ENCODE measurements at places on chromosomes 3 and 15.
A peak's percentile ranks its signal among the peaks of the same experiment; 100 is the strongest.

- peak; percentile 12 for DNase-seq
Measured at GRCh38 chr3:187016639-187017345, 86.5 kb downstream of the ST6GAL1 start.

GRCh38 chr3:64813326-64813725, 125.5 kb upstream of the ADAMTS9 start:
- no peak for DNase-seq

DNA sequence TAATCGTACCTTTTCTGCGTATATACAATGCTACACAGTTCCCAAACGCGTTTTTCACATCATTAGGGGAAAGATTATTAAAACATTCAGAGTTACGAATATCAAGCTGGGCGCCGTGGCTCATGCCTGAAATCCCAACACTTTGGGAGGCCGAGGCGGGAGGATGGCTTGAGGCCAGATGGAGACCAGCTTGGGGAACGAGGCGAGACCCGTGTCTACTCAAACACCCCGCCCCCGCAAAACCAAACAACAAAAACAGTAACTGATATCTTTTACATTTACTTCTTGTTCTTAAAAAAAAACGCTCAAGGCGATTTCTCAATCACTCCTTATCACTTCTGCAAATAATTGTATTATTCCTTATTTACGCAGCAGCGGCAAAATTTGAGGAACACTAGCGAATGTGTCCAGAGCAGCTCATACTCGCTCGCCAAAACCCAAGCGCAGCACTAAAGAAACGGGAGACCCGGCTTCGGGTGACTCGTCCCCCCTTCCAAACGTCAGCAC, 1.2 kb downstream of the ZBTB11 start:
- DNase-seq: no peak

DNA sequence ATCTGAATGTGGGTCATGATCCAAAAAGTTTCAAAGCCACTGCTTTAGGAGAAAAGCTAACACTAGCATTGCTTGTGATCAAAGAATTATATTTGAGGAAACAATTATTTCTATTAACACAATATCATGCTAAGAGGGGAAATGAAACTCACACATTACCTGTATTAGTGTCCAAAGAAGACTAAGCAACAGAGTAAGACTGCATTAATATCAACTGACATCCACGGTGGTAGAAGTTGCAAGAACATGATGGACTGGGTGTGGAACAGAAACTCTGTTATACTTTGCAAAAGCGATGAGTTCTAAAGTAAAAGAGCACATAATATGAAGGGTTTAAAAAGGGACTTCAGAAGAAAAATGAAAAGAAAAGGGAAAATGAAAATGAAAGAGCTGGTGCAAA, 648.3 kb upstream of the NECTIN3 start:
- DNase-seq: no peak

DNA sequence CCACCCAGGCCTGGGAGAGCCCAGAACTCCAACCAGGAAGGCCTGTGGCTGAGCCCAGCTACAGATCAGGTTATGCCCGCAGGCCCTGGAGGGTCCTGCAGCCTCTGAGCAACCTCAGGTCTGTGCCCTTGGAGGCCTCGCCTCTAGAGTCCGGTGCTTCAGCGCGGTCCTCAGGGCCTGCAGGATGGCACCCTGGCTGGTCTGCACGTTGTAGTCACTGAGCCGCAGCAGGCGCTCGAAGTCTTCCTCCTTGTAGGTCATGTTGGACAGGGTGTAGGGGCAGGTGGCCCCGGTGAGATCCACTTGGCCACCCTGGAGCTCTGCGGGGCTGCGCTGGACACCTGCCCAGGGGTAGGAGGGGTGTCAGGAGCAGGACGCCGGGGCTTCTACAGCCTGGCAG, 25.8 kb downstream of the PLA2G4D start:
- no peak for DNase-seq

GRCh38 chr3:59444294-59444671, 394.5 kb upstream of the CFAP20DC start:
- no peak for DNase-seq

DNA sequence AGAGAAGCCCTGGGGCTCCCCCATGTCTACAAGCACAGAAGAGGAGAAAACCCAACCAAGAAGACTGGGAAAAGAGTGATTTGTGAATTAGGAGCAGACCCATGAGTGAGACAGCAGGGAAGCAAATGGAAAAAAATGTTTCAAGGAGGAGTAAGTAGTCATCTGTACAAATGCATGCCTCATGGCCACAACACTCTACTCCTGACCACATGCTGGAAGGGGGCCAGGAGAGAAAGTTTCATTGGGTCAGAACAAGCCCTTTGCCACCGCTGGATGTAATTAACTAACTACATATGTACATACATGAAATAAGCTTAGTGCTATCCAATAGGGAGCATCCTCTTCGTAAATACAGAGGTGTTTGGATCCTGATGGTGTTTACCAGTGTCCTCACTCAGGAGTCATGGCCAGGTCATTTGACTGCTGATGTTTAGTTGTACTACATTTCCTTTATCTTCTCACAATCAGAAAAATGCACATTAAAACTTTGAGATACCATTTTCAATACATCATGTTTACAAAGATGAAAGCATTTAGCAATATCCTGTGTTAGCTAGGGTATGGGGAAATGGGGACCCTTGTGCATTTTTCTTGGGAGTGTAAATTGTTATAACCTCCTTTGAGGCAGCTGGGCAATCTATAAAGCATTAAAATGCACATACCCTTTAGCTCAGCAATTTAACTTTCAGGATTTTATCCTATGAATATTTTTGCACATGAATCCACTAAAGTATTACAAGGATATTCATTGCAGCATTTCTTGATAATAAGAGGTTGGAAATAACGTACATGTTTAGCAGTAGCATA, 27.1 kb downstream of the CLRN1 start:
- no peak for DNase-seq

DNA sequence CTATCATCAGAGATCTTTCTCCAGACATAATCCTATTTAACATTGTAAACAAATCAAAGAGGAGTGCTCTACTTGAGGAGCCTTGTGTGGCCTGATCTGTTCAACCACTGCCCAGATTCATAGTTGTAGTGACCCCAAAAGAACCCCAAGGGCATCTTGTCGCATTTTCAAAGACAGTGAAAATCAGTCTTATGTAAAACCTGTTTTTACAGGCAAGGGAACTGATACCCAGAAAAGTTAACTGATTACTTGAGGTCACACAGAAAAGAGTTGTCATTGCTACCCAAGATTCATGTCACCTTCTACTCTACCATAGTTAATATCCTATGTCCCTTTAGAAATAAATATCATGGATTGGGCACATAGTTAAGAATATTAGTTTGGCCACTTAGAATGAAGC, 40.5 kb upstream of the ARPP21 start:
- DNase-seq: no peak

DNA sequence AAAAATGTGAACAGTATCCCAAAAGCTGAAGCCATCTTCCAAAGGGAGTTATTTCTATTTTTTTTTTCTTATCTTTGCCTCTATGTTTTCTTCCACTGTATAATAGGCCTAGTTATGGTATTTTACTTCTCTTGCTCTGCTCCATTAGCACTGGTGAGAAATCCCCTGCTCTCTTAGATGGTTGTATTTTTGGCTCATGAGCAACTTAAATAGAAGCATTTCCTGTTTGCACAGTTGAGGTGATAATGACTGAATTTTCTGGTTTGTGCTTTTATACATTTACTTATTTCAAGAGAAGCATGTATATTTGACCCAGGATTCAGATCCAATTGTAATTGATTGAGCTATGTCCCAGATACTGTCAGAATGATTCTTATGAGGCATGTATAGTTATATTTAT, 61.6 kb upstream of the CD200R1L start:
- DNase-seq: no peak

- DNase-seq: no peak
Measured at GRCh38 chr3:108394563-108394962, 98.2 kb downstream of the HHLA2 start.

DNA sequence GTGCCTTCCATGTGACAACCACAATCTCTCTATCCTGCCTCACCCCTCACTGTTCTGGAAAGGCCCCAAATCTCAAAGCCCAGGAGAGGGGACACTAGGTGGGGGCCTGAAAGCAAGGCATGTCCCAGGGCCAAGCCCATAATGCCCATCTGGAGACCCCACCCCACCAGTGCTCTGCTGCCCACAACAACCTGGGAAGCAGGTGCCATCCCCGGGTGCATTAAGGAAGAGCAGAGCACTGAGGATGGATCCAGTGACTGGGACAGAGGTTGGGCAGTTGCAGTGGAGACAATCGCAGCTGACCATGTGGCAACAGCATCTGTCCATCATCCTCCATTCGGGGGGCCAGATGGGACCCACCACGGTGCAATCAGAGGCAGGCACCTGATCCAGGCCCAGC, 106.2 kb upstream of the PRR20G start:
- no peak for DNase-seq
